ENCODE measurements at places on chromosomes 7 and 10.

- no peak for DNase-seq
These were observed 47.0 kb downstream of the FAM171A1 start for GRCh38 chr10:15324113-15324512.

GRCh38 chr10:44178856-44179255 lies 206.0 kb downstream of the CXCL12 start:
- no peak for DNase-seq

DNA sequence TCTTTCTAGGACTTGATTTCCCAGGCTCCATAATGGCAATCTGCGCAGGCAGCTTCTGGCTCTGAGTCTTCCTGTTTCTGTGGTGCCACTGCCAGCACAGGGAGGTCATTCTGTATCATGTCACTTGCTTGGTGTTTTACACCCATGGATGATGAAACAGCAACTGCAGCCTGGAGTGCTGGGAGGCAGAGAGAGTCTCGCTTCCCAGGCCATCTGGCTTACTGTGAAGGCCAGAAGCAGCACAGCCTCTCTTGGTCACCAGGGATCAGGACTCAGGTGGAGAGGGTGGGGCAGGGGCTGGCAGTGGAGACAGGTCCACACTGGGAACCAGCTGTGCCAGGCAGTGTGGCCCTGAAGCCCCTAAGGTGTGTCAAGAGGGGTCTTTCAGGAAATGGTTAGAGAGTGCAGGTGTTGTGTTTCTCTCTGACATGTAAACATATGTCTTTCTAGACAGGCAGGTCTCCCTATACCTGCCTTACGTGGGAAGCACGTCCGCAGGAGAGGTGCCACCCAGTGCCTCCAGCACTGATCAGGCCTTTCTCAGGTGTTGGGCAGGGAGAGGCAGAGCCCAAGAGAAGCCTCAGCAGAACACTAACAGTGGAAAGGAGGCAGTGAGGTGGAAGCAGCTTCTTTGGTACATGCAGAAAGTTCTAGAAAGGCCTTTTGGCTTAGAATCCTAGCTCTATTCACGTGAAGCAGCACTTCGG lies 71.4 kb downstream of the INSIG1 start:
- DNase-seq = no peak

DNA sequence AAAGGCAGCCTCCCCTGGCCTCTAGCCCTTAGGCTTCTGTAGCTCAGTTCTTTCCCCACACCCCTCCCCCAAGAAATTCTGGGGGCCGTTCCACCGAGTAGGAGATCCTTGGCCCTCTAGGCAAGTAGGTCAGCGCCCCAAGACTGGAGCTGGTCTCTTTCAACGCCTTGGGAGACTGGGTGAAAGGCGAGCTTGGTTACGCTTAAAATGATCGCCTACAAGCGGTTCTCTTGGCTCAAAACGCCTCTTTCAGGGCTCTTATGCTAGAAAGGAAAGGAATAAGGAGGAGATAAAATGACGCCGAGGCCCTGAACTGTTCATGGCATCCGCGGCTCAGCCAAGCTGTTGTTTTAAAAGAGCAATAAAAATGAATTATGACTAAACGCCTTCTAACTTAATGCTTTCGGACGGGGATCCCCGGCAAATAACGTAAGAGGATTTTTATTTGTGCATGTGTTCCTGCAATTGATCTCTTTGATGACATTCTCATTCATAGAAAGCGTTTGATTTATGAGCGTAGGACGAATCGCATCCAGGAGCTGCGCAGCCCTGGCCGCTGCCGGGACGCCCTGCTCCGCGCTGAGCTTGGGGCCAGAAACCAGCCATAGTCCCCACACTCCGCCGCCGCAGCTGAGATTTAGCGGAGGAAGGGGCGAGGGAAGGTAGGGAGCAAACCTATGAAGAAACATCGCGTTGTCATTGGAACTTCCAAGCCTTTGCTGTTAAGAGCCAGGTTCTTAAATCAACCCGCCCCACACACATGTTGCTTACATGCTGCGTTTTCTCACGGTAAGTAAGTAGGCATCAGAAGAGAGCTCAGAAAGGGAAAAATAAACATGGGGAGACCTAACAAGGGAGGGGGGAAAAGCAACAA lies 3.0 kb upstream of the HOXA1 start:
- DNase-seq = no peak

DNA sequence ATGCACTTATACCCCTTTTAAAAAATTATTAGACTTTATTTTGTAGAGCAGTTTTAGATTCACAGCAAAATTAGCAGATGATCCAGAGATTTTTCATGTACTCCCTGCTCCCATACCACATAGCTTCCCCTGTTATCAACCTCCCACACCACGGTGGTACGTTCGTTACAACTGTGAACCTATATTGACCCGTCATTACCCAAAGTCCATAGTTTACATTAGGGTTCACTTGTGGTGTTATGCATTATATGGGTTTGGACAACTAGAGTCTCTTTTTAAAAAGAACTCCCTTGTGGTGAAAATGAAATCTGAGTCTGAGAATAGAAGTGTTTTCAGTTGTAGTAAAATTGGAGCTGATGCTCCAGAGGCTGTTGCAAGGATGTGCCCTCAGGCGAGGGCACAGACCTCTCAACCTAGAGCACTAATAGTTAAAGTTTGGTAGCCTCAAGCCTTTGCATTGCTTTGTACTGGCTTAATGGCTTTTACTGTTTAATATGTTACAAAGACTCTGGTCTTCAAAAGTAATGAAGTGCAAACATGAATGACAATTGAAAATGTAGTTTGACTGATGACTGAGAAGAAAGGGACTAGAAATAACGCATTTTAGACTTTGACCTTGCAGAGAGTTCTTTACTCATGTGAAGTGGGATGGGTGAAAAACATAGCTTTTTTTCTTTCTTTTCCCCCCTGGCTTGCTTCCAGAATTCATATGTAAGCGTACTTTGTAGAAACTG lies 30.6 kb upstream of the CSTF2T start:
- DNase-seq = no peak

DNA sequence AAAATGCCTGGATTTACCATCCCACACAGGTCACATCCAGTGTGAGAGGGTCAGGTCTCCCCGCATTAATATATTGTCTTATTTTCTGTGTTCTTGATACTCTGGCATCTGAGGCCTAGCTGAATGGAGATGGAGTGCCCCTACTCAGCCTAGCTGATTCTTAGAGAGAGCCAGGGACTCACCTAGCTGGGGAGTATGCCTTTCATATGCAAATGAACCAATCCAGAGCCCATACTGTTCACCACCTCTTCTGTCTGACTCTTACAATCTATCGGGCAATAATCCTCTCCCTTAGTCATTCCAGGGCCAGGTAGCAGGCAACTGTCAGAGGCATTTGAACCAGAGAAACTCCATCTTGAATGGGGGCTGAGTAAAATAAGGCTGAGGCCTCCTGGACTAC lies 46.3 kb downstream of the LBX1 start:
- DNase-seq = no peak

GRCh38 chr7:100604976-100605911 lies 3.1 kb downstream of the PCOLCE start:
- peak; percentile 20 for DNase-seq

- DNase-seq = no peak
These were observed 34.7 kb upstream of the ARID5B start for GRCh38 chr10:61866700-61867368.

DNA sequence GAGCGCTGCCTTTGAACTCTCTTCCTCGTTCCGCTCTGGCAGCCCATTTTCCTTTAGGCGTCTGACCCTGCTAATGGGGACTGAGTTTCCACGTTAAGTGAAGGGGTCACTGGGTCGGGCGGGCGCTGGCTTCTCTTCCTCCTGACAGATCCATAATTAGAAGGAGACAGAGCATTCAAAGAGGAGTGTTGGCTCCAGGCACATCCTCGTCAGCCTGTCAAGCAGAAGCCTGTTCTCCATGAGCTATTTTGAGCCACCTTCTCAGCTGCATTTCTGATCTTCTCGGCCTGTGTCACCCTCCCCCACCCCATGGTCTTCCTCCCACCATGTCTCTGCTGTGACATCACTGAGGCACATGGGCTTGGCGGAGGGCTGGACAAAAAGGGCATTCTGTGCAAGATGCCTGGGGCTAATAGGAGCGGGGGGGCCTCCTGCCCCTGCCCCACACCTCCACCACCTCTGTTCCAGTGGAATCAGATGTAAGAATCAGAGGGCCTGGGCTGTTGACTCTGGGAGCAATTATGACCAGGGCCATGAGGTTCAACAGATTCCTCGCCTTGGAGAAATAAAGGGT lies 248.1 kb downstream of the PLXNA4 start:
- no peak for DNase-seq

- DNase-seq = no peak
These were observed 4.3 kb downstream of the TMEM273 start for GRCh38 chr10:49183596-49184542.

GRCh38 chr10:14413523-14413922 lies 82.8 kb upstream of the FRMD4A start:
- no peak for DNase-seq

DNA sequence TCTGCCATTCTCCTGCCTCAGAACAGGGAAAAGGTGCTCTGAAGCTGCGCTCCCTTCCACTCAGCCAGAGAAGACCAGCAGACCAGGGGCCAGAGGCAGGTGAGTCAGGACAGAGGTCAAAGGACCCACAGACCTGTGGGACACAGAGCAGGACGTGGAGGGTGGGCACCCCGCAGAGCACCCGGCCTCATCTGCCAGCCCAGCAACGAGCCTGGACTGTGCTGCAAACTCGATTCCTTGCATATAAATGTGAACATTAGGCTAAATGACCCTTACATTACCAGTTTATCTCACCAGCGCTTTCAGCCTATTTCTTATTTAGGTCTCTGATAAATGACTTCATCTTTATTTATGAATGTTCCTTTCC lies 50.1 kb downstream of the PTPRN2 start:
- no peak for DNase-seq

DNA sequence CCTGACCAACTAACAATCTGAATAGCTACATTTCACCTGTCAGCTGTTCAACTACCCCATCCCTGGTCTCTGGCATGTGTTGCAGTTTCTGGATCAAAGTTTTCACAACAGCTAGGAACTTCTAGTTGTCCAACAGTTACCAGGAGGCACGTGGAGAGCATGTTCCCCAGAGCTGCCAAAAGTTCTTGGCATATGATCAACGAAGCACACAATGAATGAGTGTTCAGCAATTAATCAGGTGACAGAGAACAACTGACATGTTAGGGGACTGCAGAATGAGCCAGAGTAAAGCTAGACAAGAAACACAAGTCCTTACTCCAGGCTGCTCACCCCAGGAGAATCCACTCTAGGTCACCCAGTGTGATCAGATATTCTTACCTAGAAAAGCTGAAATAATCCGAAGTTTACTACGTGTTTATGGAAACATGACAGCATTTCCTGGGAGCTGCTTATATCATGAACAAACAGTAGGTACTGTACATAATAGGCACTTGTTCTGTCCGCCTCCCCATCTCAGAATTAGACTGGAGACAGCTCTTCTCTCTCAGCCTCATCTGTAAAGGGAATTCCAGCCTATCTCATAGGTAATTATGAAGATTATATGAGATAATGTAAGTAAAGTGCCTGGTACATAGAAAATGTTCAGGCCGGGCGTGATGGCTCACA lies 50.6 kb downstream of the ZNF438 start:
- DNase-seq = no peak

DNA sequence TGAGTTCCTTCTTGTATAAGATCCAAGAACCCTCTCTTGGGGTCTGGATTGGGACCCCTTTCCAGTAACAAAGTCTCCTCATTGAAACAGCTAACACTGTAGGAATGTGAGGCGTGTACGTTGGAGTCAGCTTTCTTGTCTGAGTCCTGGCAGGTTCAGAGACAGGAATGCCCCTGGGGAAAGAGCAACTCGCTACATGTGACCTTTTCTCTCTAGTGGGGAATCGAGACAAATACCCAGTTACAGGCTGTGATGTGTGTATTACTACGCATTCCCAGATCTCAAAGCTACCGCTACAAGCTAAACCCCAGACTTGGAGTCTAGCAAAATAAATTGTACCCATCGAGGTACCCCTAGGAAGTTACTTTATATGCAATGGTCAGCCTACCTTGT lies 85.6 kb upstream of the FRMD4A start:
- no peak for DNase-seq

GRCh38 chr7:10120936-10121335 lies 852.7 kb upstream of the PHF14 start:
- no peak for DNase-seq

DNA sequence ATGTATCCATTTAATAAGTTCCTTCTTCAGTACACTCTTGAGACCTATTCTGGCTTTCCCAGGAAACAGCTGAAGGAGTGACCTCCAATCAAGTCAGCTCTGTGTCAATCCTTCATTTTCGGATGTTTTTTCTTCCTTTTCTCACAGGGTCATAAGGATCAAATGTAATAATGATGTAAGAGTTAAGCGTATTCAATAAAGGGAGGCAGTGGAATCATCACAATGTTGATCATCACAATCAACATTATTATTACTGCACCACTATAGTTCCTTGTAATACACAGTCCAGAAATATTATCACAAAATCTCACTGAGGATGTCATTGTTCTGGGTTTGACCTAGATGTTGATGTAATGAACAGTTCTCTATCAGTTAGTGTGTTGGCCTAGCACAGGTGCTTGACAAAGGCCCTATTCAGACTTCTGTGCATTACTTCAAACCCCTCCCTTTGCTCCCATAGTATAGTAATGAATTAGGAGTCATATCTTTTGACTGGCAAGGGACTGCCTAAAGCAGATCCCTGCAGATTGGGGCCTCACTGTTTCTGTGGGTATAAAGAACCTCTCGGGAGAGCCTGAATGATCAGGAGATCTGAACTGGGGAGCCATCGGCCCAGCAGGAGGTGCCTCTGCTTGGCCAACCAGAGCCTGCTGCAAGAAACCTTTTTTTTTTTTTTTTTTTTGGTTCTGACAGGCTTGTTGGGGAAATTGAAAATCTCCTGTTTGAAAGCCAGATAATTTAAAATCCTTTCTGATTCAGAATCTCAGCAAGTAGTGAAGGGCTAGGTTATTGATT lies 100.6 kb downstream of the KAT6B start:
- DNase-seq = no peak

- no peak for DNase-seq
These were observed 3.0 kb upstream of the GSAP start for GRCh38 chr7:77419102-77419501.

DNA sequence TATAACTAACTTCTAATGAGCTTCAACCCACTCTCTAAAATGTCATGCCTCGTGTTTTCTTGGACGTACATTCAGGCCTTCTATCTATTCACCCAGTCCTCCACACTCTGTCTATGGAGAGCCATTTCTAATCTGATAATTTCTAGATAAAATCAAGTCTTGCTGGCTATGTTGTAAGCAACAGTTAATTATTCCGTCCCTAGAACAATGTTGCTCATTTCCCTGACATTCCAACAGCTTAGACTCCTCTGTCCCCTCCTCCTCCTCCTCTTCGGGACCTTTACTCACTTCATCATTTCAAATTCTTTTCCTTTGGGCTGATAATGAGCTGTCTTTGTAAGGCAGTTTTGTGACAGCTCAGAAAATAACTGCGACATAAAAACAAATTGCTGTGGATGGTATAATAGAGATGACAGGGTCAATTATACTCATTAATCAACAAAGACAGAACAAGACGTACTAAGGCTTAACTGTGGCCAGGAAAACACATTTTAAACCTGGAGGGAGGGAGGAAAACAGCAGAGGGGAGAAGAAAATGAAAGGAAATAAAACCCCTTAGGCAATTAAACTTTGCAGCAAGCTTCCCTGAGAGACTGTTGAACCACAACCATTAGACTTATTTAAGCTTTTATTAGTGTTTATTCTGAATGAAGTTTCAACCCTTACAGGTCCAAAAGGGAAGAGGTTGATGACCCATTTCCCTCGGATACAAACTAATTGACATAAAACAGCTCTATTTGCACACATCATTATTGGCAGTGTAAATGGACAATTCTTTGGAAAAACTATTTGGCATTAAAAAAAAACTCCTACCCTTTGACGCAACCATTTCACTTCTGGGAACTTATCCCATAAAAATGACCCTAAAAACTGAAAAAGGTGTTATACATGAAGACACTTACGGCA lies 179.1 kb downstream of the SFMBT2 start:
- DNase-seq = no peak

- DNase-seq = no peak
These were observed 142.3 kb downstream of the ARHGAP22 start for GRCh38 chr10:48462482-48463020.
